Activated CD4-positive, alpha-beta T cell treated with anti-CD3 and anti-CD28 coated beads for 36 hours (primary cell): ENCODE measurements at places on chromosomes 11 and 22.

GRCh38 chr11:104286129-104286528 is 122.2 kb upstream of the PDGFD start:
- DNase-seq, result no peak

DNA sequence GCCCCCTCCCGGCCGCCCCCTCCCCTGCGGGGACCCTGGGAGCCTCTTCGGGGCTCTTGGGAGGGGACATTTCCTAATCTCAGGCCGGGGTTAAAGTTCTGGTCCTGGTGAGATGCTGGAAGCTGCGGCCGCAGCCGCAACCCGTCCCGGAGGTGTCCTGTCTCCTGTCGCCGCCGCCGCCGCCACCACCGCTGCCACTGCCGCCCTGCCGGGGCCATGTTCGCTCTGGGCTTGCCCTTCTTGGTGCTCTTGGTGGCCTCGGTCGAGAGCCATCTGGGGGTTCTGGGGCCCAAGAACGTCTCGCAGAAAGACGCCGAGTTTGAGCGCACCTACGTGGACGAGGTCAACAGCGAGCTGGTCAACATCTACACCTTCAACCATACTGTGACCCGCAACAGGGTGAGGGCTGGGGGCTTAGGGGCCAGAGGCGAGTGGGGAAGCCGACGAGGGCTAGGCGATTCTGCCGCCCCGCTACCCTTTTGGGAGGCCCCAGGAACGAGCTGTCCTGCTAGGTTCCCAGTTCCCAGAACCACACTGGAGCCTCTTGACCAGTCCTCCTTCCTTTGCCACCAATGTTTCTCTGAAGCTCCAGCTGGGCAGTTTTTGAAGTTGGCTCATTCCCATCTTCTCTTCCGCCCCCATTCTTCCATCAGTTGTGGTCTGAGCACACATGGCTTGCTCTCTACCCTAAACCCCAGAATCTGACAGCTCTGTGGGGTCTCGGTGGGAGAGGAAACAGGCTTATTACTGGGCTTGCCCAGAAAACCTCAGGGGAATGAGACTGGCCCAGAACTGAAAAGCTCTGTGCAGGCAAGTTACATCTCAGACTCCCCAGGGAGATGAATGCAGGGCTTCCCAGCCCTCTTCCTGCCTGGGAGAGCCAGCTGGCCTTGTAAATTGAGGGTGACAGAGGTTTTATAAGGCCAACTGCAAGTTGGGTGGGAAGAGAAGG is 781 bp downstream of the SIDT2 start:
- DNase-seq, result peak; percentile 66

DNA sequence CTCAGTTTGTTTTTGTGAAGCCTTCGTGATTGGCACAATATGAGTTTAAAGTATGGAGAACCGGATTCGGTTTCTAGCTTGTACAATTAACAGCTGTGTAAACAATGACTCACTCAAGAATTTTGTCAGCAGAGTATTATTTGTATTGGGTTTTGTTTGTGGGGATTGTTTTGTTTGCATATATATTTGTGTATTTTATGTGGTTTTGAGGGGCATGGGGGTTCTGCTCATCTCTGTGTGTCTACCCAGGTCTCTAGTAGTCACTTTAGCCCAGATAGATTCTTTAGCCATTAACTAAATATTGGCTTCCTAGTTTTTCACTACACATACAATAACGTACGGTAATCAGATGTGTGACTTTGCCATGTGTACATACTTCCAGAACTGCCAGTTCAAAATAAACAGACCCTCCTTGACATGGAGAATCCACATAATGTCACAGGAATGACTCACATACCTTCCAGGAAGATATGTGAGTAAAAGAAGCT is 7.5 kb upstream of the MS4A7 start:
- DNase-seq, result no peak

- DNase-seq, result no peak
Observed at GRCh38 chr22:29328566-29329500, 13.3 kb upstream of the RASL10A start.

DNA sequence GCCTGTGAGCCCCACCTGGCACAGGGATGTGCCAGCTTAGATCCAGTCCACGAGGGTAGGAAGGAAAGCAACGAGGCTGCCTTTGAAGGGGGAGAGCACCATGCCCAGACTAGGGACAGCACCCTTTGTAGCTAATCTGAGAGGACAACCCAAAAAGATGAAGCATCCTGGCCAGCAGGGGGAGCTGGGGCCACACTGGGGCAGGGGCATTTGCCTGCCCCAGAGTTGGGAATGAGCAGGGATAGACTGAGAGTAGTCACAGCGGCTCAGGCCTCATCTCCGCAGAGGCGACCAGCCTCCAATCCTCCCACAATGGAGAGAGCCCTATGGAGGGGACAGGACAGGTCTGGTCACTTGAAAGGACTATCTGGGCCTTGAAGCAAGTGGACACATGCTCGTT is 16.4 kb downstream of the LMO1 start:
- peak; percentile 59 for DNase-seq

DNA sequence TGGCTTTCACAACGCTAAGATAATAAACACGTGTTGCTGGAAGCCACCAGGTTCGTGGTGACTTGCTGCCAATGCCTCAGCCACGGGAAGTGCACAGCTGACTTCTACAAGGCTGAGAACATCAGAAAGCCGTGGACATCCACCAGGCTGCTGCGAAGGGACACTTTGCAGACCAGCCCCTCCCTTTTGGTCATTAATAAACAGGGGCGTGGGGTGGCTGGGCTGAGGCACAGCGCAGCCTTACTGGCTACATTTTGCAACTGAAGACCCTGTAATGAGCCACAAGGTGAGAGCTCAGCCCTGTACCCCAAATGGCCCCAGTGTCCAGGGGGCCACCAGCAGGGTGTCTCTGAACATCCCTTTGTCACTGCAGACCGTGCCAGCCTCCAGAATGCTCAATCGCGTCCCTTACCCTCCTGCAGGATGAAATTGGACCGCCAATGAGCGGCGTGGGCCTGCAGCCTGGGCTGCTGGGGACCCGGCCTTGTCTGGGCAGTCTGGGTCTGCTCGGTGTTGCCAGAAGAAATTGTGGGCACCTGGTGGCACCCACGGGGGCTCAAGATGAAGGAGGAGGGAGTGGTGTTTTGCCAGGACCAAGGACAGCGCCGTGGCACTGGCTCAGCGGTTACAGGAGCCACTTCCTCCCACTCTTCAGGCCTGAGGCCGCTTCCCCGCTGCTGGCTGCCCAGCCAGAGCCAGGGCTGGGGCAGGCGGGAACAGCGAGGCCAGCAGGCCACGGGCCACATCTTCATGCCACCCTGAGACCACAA is 181.9 kb downstream of the CTTN start:
- no peak for DNase-seq

DNA sequence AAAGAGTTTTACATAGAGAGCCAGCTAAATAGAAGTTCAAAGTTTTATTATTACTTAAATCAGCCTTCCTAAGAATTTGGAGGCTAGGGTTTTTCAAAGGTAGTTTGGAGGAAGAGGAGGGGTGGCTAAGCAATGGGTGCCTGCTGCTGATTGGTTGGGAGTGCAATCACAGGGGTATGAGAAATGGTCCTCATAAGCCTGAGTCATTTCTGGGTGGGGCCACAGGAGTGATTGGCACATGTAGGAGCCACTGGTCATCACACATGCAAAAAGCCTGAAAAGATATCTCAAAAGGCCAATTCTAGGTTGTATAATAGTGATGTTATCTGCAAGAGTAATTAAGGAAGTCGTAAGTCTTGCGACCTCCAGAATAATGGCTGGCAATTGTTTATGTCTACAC is 12.9 kb downstream of the OR51L1 start:
- no peak for DNase-seq

DNA sequence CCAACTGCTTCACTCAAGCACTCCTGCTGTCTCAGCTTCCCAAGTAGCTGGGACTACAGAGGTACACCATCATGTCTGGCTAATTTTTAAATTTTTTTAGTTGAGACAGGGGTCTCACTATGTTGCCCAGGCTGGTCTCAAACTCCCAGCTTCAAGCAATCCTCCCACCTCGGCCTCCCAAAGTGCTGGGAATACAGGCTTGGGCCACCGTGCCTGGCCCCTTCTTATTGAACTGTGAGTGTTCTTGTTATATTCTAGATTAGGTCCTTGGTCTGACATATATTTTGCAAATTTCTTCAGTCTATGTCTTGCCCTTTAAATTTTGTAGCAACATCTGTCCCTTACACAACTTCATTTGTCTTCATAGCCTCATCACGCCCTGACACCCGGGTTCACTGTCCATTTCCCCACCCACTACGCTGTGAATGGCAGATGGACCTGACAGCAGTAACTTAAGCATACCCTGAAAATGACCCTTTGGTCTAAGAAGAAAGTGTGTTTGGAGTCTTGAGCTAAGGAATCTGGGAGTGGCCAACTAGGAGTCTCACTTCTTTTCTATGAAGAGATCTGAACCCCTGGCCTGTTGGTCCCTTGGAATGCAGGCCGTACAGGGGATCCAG is 4.2 kb upstream of the FAM118A start:
- DNase-seq, result no peak

GRCh38 chr22:18979957-18980356 is 43.9 kb upstream of the PRODH start:
- DNase-seq, result no peak

DNA sequence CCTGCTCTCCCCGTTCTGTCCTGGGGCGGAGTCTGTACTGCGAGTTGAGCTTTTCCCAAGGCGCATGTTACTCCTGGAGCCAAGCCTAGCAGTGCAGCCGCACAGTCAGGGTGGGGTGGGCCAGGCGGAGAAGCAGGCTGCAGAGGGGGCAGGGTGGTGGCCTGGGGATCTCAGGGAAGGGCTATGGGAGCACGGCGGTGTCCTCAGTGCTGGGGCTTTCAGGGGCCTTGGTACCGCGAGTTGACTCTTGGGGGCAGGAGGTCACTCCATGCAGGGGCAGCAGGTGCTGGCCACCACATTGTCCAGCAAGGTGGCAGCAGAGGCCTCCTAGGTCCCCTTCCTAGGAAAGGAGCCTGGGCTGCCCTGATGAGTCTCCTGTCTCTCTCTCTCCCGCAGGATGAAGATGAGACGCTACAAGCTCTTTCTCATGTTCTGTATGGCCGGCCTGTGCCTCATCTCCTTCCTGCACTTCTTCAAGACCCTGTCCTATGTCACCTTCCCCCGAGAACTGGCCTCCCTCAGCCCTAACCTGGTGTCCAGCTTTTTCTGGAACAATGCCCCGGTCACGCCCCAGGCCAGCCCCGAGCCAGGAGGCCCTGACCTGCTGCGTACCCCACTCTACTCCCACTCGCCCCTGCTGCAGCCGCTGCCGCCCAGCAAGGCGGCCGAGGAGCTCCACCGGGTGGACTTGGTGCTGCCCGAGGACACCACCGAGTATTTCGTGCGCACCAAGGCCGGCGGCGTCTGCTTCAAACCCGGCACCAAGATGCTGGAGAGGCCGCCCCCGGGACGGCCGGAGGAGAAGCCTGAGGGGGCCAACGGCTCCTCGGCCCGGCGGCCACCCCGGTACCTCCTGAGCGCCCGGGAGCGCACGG is 14.9 kb upstream of the MIEF1 start:
- DNase-seq, result no peak

- DNase-seq, result no peak
Observed at GRCh38 chr11:117993988-117994745, 8.0 kb downstream of the IL10RA start.

GRCh38 chr11:109984634-109985289 is 108.4 kb upstream of the ZC3H12C start:
- no peak for DNase-seq

DNA sequence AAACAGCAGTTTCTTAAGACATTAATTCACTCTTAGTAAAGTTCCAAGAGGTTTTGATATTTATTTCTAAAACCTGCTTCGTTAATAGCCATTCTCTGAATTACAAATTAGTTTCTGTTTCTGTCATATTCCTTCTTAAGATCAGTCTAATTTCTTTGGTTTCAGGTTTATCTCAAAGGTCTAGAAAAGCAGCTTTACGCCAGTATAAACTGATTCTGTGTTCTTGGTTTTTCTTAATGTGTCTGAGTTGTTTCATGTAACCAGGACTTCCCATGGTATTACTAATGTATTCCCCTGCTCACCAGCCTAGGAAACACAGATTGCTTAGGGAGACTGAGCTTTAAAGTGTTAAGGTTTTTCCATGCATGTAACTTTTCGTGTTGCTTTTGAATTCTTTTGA is 6.8 kb upstream of the ACY3 start:
- no peak for DNase-seq

GRCh38 chr11:14359501-14360031 is 583 bp upstream of the RRAS2 start:
- no peak for DNase-seq

DNA sequence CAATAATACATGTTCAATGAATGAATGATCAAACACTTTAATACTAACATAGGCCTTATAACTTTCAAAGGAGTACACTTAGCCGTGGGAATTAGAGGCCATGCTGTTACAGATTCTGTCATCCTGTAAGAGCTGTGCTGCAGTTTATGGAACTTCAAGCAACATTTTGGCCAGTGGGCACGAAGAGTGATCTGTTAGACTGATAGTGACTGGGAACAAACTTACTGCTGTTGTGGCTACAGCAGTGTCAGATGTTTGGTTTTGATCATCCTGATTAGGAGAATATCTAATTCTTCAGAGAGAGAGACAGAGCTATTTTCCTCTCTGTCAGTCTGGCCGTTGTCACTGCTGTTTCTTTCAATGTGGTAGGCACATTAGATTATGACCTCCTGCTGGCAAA is 348.9 kb downstream of the NELL1 start:
- no peak for DNase-seq

GRCh38 chr22:27416511-27417420 is 384.8 kb downstream of the MN1 start:
- no peak for DNase-seq

GRCh38 chr11:124511745-124512144 is 31.7 kb downstream of the OR8B12 start:
- DNase-seq, result no peak

- DNase-seq, result no peak
Observed at GRCh38 chr11:36271794-36272407, 17.3 kb downstream of the COMMD9 start.

GRCh38 chr11:114607753-114608459 is 12.3 kb upstream of the NXPE4 start:
- DNase-seq, result no peak

- no peak for DNase-seq
Observed at GRCh38 chr11:102580185-102580951, 44.8 kb downstream of the MMP20 start.

DNA sequence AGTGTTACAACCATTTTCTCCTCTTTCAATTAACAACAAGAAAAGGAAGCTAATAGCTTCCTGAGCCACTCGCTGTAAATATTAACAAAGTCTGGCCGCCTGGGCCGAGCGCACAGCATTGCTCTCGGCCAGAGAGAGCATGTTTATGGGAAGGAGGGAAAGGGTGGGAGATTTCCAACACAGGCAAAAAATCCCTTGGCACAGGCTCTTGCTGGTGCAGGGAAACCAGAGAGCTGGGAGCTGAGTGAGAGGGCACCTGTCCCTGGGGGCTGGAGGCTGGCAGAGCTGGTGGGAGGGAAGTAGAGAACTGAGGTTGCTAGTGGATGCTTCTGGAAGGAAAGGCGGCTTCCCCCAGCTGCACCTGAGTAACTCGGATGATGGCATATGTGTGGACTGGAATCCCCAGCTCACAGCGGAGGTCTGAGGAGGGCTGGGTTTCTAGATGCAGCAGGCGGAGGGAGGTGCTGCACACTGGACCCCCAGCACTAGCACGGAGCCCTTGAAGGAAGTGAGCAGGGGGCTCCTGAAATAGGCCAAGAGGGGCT is 59.6 kb downstream of the FLRT1 start:
- DNase-seq, result no peak
